ENCODE measurements at places on chromosomes 6 and 20.

DNA sequence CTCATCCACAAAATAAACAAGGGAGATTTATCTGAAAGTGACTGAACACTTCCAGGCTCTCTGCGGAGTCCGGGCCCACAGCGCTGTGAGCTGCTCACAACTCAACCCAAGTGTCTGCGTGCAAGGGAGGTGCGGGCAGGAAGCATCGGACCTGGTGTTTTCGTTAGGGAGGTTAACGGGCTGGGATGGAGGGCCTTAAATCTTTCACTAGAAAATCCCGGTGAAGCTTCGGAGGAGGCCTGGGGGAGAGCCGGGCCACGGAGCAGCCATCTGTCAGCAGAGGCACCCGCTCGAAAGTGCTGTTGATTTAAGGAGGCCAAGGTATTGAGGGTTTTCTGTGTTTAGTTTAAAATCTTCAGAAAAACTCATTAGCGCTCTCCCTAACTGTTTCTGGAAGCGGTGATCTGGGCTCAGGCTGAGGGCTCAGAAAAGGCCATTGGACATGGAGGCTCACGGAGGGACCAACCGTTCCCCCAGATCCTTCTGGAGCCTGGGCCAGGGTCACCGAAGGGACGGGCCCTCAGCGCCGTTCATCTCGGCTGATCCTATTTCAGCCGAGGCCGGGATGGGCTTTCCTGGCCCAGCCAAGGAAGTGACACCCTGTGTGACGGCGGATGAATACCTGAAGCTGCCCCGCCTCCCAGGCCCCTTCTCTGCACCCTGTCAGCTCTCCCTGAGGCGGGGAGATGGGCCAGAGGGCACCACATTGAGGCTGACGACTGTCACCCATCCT, 20.7 kb downstream of the GATA5 start:
- DNase-seq, result no peak

- DNase-seq, result no peak
These were observed 8.7 kb downstream of the JAG1 start for GRCh38 chr20:10665027-10665561.

GRCh38 chr6:75490706-75491105, 2.9 kb downstream of the FILIP1 start:
- DNase-seq, result no peak

DNA sequence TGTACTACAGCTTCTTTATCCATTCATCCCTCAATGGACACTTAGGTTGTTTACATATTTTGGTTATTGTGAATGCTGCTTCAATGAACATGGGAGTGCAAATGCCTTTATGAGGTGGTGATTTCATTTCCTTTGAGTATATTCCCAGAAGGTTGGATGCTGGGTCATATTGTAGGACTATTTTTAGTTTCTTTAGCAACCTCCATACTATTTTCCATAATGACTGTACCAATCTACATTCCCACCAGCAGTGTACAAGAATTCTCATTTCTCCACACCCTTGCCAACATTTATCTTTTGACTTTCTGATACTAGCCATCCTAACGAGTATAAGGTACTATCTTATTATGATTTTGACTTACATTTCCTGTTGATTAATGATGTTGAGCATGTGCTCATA, 269.0 kb downstream of the C6orf118 start:
- no peak for DNase-seq

GRCh38 chr20:2558581-2559278, 22.4 kb downstream of the TMC2 start:
- no peak for DNase-seq

- DNase-seq, result no peak
These were observed 142.3 kb downstream of the FARS2 start for GRCh38 chr6:5403609-5404008.

- no peak for DNase-seq
These were observed 259.4 kb upstream of the MAN1A1 start for GRCh38 chr6:119608994-119609393.

- no peak for DNase-seq
These were observed 95.5 kb upstream of the NHSL1 start for GRCh38 chr6:138594758-138595140.

- no peak for DNase-seq
These were observed 170.0 kb downstream of the HACE1 start for GRCh38 chr6:104689551-104690205.

- no peak for DNase-seq
These were observed 335.3 kb upstream of the DEFB115 start for GRCh38 chr20:30922129-30922528.

DNA sequence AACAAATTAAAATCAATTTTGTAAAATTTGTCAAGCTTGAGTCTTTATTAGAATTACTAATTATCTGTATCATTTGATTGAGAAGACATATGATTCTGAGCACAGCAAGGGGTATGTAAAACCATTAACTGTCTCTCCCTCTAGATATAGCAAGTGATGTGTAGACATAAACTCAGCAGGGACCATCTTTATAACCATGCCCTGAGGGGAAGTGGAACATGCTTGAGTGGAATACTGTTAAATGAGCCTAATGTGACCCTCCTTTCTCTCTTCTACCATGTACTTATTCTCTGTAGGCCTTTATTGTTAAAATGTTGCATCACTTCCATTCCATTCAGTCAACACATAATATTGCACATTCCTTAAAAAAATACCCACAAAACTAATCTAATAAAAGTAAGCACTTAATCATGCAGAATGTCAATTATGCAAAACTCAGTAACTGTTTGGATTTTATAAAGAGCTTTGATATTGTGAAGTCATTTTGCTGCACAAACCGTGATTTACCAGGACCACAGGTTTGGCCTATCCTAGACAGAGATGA, 896.6 kb upstream of the MANEA start:
- DNase-seq, result no peak

DNA sequence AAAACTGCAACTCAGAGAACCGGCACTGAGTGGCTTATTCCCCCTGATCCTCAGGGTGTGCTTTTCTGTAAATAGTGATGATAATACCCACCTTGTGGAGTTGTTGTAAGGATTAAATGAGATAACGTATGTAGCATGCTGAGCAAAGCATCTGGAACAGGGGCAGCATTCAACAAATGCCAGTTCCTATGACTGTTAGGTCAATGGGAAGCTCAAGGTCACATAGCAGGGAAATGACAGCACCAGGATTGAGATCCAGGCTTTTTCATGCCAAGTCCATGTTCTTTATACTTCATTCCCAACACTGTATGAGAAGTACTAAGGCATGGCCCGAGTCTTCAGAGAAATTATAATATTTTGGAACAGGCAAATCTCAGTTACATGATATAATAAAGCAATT, 5.1 kb downstream of the RCAN2 start:
- DNase-seq, result no peak

DNA sequence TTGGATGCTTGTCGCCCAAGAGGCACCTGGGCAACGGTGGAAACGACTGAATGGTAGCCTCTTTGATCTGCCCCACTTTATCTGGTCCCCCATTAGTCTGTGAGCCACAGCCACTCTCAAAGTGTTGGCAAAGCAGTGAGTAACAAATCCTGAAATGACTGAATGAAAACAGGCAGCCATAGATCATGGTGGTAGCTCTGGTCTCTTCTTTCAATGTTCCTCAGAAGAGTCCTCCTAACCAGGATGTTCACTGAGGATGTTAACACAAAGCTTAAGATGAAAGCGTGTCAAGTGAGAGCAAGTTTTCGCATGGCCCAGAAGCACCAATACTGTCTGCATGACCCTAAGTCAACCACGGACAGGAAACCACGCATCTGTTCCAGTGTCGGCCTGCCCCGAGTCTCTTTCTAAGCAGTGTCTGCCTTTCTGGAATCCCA, 107.3 kb downstream of the IRF4 start:
- peak; percentile 75 for DNase-seq

- no peak for DNase-seq
These were observed 262.4 kb downstream of the PHF3 start for GRCh38 chr6:63897952-63898351.

GRCh38 chr6:115821798-115822197, 238.9 kb downstream of the FRK start:
- no peak for DNase-seq

- DNase-seq, result no peak
These were observed 46.5 kb upstream of the IFNGR1 start for GRCh38 chr6:137265561-137266308.

- DNase-seq, result no peak
These were observed 85.3 kb upstream of the TIAM2 start for GRCh38 chr6:154909821-154910220.

DNA sequence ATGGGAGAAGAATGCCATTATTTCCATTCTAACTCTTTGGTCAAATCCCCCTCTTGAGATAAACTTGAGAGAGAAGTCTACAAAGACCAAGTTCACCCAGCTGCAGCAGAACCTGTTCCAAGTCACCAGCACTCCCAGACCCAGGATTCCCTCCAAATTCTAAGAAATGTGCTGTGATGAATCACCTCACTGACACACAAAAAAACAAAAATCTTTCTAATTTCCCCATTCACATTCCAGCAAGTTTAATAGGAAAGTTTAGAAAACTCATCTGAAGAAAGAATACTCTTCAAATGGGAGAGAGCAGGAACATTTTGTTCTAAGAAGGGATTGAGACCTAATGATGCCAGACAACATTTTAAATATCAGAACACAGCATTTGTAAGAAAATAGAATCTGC, 213.6 kb upstream of the PLCB4 start:
- DNase-seq, result no peak

DNA sequence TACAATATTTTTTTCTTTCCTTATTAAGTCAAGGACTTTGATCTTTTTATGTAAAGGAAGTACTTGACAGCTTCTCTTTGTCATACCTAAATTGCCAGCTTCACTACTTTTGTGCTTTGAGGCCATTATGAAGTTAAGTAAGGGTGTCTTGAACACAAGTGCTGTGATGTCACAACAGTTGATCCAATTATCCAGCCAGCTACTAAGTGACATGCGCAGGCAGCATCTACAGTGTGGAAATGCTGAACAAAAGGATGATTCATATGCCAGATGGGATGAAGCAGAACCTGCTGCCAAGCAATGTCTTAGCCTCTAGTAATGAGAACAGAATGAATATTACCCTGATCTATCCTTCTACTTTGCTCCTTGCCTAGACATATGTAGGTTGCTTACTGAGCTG, 68.3 kb upstream of the TMEM244 start:
- no peak for DNase-seq

DNA sequence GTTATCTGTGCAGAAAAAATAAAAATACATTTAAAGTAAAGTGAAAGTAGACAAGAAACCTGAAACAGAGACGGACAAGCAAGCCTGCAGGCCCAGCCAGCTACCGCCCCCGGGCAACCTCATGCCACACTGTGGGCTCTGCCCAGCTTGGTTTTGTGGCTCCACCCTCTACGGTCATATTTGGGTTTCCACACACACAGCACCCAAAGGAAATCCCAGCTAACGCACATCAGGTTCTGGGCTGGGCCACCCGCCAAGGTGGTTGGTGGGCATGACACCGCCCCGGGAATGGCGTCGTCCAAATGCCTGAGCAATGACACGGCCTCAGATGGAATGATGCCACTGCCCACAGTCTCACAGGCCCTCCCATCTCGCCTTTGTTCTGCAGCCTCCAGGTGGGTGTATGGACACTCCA, 22.9 kb downstream of the FAM110A start:
- peak; percentile 69 for DNase-seq

DNA sequence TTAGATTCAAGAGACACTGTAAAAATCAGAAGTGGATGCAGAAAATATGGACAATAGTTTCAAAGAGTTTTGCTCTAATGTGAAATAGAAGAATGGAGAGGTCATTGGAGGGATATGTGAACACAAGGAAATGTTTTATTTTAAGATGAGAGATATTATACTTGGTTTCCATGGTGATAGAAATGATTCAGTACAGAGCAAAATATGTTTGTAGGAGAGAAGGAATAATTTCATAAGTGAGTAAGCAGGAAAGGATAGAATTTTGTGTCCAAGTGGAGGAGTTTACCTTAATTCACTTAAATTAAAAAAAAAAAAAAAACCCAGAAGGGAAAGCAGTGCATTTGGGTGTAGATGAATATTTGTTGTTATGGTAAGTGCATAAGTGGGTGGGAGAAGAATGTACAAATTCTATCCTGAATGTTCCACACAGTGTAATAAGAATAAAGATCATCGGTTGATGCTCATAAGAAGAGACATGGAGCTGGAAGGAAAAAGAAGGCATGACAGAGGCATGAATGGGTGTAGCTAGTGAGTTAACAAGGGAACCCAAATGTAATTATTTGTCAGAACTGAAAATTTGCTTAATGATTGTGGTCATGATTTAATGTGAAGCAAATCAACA, 688.9 kb upstream of the GJE1 start:
- DNase-seq, result no peak

GRCh38 chr6:150628908-150629307, 29.2 kb downstream of the PLEKHG1 start:
- DNase-seq, result no peak

DNA sequence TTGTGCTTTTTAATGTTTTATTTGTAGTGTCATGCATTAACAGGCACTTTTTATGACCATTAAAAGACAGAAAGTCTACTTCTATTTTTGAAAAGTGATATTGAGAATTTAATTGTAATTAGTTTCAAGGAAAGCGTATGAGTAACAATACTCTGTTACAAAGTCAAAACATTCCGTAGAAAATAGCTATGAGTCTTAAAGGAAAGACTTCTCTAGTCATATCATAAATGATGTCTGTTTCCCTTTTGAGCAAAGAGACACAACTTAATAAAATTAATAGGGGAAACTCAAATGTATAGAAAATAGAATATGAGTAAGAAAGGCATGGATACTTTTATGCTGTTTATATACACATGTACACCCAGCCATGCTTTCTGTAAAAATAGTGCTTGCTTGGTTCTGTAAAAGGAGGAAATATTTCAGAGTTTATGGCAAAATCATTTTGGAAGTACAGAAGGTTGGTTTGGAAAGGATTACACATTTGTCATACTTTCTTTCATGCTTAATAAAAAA, 107.8 kb upstream of the AHI1 start:
- no peak for DNase-seq

GRCh38 chr20:60338556-60338955, 380.3 kb downstream of the CDH26 start:
- no peak for DNase-seq

GRCh38 chr6:2854396-2854982, 12.8 kb upstream of the SERPINB1 start:
- DNase-seq, result no peak

GRCh38 chr6:90288404-90288803, 8.2 kb downstream of the BACH2 start:
- DNase-seq, result no peak

DNA sequence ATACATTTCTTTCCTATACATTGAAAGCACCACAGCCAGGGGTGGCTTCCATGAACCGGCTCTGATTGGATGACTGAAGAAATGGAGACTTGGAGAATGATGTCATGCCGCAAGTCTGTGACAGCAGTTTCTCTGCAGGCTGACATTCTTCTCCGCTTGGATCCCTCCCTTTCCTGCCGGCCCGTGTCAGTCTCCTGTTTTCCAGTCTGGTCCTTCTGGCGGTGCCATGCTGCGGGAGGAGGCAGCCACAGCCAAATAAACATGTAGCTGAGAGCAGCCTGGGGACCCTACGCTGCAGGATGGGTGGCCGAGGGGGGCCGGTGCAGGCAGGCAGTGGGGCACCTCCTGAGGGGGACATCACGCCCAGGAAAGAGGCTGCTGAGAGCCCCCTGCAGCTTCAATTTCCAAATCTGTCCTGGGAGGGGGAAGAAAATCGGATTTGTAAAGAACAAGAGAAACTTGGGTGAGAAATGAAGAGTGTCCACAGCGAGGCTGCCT, 178.0 kb downstream of the TAF4 start:
- DNase-seq, result no peak

- no peak for DNase-seq
These were observed 72.9 kb downstream of the PSMB1 start for GRCh38 chr6:170480050-170480692.

GRCh38 chr6:148890096-148890495, 143.3 kb downstream of the UST start:
- DNase-seq, result no peak

- no peak for DNase-seq
These were observed 53.3 kb downstream of the MYB start for GRCh38 chr6:135234492-135234780.

Data from stimulated activated CD8-positive, alpha-beta memory T cell treated with anti-CD3 and anti-CD28 coated beads, Interleukin-4, amount 100 ng/mL, for 48 hours (primary cell).